ENCODE measurements at places on chromosomes 4 and X.
A peak's percentile ranks its signal among the peaks of the same experiment; 100 is the strongest.

DNA sequence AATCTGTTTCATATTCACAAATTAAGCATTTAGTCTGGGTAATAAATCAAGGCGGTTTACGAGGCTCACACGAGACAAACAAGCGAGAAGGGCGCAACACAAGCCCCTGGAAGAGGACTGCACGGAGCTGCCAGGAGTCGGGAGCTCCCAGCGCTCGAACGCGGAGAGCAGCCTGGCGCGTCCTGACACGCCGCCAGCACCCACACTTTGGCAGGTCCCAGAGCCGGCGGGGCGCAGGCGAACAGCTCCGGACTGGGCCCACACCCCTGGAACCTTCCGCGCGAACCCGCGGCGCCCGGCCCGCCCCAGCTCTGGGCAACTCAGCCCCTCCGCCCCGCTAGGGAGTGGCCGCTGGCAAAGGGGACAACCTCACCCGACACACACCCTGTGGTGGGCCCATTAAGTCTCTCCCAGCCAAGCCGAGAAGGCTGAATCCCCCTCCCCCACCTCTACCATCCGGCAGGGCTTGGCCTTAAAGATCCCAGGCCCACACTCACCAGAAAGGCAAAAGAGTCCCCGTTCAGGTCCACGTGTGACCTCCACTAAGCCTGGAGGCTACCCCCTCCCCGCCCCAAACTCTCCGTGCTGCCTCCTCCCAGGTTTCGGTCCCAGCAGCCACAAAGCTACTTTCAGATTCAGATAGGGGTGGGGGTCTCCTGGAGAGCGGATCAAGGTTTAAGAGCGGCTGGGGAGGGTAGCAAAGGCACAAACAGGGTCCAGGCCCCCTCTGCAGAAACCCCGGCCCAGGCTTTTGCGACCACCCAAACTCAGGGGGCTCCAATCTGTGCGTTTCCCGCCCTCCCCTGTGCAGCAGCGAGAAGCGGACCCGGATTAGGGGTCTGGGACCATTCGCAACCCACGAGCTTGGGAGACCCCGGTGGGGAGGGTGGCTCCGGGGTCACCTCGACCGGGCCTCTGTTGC is 47.5 kb upstream of the BCOR start:
- no peak for DNase-seq

- no peak for DNase-seq
These were observed 1101.0 kb upstream of the PCDH7 start for GRCh38 chr4:29619168-29619567.

DNA sequence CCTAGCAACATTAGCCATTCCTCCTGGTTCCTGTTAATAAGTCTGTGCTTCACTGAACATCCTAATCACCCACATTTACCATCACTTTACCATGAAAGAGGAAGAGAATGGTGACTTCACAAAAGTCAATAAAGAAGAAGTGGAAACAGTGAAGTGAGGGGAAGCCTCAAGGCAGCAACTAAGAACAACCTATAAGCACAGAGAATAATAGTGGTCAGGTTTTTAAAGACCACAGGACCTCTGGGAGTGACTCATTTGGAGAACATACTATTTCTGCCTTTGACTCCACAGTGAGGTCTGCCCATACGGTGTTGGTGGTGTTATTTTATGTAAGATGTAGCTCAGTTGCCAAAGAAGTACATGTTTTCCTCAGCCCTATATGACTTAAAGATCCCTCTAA is 86.0 kb upstream of the TET2 start:
- no peak for DNase-seq

DNA sequence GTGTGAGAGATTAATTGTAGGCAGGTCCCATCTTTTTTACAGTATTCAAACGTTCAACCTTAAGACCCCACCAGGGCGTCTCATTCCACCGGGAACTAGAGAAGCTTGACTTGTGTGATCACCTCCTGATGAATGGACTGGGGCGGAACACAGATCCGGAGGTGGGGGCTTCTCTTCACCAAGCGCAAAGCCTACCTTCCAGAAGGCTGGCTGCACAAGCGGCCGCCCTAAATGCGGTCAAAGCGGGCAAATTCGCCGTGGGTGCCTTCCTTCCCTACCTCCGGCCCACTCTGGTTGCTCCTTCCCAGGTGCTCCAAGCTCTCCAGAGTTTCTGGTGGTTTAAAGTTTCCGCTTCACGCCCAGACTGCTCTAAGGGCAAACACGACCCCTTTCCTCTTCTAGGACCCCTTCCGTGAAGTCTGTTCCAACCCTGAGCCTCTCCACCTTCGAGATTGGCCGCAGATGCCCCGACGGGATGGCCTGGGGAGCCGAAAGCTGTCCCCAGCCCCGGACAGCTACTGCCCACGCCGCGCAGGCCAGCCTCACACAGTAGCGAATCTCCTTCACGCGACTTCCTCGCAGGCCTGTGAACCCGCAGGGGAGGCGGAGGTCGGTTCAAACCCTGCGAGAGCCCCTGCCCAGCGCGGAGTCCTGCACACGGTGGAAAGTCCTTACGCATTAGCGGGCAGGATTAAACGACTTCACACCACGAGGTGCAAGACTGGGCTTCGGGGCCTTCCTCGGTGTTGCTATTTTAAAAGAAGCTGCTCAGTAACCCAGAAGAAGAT is 1.6 kb upstream of the WWC2 start:
- no peak for DNase-seq

- no peak for DNase-seq
These were observed 6.0 kb upstream of the ZCCHC4 start for GRCh38 chr4:25306518-25307057.

DNA sequence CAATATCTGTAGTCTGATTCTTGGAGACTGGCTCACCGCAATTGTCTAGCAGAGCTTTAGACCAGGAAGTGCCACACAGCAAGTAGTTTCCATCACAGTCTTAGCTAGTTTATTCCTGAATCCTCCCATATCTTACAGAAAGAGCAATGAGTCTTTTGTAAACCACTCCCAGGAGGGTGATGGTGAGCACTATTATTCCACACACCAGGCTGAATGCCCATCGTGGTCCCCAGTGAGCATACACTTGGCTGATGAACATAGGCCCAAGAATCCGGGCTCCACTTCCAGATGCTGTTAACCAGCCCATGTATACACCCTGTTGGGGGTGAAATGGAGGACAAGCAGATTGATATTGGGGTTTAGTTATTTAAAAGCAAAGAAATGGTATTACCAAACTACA is 39.8 kb downstream of the PLK4 start:
- no peak for DNase-seq

DNA sequence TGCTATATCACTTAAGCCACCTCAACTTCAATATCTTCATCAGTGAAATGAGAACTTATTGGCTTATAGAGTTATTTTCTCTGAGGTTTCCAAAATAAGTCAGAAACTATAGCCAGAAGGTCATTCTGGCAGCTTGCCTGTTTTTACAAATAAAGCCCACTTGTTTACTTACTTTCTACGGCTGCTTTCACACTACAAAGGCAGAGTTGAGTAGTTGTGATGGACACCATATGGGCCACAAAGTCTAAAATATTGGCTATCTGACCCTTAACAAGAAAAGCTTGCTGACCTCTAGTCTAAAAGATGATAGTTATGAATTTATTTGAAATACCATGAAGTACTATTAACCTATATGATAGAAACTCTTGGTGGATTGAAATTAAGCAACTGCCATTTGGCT is 67.3 kb upstream of the ATOH1 start:
- no peak for DNase-seq

GRCh38 chrX:19303256-19303880 is 40.4 kb upstream of the PDHA1 start:
- no peak for DNase-seq

DNA sequence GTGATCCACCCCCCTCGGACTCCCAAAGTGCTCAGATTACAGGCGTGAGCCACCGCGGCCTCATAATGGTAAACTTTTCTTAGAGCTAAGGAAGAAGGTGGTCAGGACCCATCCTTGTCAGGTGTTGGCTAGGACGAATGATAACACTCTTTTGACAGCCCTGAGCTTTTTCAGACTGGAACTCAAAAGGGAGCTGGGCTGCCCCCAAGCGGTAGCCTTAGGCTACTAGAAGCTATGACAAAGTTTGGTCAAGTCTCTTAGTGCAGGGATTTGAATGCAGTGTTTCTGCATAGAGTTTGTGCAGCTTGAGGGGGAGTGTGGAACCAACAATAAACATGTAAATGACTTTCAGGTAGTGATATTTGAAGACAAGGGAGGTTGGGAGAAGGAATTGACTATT is 11.8 kb upstream of the HSD17B10 start:
- DNase-seq, result no peak

DNA sequence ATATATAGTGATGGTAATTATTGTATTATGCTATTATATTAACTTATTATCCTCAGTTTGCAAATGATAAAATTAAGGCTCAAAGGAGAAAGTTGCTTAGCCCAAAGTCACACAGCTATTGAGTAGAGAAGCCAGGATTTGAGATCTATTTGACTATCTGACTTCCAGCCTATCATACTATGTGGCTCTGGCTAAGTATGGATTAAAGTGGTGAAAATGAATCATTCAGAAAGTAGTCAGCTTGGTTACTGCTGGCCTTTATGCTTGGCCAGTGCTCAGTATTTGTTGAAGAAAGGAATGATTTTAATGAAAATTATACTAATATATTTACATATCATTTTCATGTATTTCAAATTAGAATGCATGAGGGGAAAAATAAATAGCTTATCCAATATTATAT is 219.8 kb downstream of the SHROOM3 start:
- no peak for DNase-seq

- DNase-seq, result peak; percentile 42
These were observed at the start of gene CTSO for GRCh38 chr4:155953151-155954117. CTSO (minus strand) TSS chr4:155953866; CDS start chr4:155953847, 19 bp downstream.

DNA sequence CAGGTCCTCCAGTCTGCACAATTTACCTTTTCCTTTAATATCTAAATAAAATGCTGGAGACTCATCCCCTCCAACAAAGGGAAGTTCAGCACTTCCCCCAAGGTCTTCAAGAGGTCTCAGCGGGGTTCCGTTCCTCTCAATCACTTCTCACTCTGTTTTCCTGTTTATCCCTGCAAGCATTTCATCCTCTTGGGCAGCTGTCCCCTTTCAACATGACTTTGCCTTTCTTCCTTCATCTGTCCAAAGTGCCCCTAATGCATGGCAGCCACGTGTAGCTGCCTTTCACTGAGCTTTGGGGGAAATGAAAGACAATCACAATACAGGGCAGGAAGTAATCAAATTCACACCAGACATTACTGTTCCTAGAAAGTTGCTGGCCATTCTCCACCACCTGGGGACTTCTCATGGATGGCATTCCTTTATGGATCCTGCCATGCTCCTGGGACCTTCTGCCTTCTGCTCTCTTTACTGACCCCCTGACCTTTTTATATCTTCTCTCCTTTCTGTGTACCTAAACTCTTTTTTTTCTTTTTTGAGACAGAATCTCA is 79.7 kb upstream of the USP9X start:
- no peak for DNase-seq

DNA sequence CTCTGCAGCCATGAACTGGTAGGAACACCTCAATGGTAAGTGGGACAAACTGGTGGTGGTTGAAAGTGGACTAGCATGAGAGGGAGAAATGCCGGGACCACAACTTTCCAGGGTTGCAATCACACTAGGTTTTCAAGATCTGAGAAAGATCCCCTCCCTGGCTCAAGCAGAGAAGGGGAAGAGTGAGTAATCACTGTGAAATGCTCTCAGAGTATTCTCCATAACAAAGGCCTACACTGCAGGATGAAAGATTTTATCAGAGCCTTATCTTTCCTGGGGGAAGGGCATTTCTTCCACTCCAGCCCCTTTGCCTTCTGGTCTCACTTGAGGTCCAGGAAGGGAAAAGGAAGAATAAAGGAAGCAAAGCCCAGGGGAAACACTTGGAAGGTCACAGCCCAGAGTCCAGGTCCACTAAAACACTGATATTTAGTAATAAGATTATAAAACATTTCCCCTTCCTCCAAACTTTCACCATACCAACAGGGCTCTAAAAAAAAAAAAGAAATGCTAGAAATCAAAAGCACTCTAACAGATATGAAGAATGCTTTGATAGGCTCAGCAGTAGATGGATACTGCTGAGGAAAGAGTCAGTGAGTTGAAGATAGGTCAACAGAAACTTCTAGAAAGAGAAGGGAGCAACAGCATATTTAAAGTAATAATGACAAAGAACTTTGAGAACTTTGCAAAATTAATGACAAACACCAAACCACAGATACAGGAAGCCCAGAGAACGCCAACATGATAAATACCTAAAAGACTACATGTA is 95.9 kb downstream of the WDFY3 start:
- no peak for DNase-seq

- DNase-seq, result no peak
These were observed 280.8 kb upstream of the ZCCHC13 start for GRCh38 chrX:74023203-74023602.

GRCh38 chr4:138348055-138348454 is 105.9 kb upstream of the SLC7A11 start:
- DNase-seq, result no peak

DNA sequence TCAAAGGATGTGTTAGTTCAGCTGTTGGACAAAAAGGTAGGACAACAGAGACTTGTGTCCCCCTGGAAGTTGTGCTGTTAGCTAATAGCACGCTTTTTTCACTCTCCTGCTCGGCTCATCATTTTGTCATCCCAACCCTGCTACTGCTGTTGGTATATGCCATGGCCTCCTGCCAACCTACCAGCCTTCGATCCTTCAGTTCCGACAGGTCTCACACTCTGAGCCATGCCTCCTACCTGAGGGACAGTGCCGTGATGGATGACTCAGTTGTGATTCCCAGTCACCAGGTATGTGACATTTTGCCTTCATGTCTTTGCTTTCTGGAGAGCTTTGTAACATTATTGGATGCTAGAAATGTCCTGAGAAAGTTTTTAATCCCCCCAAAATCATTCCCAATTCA is 268.1 kb downstream of the ANK2 start:
- no peak for DNase-seq

GRCh38 chr4:183038436-183038835 is 60.6 kb upstream of the WWC2 start:
- no peak for DNase-seq

DNA sequence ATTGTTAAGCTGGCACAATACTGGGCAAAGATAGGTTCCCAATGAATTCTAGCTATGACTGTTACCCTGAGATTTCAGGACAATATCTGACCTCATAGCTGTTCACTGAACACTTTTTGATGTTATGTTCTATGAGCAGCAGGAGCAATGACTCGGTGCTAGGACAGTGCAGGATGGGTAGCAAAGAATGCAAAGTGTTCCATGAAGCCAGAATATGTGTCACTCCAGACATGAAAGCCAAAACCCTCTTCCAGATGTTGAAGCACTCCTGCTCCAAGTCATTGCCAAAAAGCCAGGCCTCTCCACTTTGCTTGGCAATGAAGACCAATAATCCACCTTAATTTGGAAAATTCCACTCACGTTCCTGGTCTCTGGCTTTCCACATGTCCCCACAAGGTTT is 300.9 kb upstream of the CPEB2 start:
- DNase-seq, result no peak

- no peak for DNase-seq
These were observed 171.4 kb upstream of the NRK start for GRCh38 chrX:105650986-105651385.

GRCh38 chr4:134687646-134688628 is 486.3 kb upstream of the PABPC4L start:
- no peak for DNase-seq

DNA sequence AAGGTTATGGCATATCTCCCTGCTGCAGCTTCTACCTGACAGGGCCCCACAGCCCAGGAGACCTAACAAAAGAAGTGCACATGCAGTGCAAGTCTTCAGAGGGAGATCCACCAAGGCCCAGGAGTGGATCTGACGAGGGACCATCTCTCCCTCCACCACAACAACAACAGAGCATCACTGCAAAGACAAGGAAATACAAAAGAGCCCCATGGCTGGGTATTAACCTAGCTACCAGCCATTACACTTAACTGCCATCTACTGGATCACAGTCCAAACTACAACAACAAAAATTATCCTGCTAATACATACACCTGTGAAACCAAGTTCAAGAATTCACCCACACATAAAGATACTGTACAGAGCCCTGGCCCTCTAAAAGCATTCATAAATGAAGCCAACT is 280.2 kb upstream of the SLC7A11 start:
- DNase-seq, result no peak

All from stimulated activated CD4-positive, alpha-beta T cell treated with anti-CD3 and anti-CD28 coated beads, Interleukin-1b, Interleukin-23, amount 100 ng/mL, for 1 hour (primary cell).